Upper lobe of left lung (tissue), 6 donors: ENCODE measurements at places on chromosomes 16 and 17. TPM values are rescaled to one million over a fixed set of nuclear protein-coding genes. Genes with fewer than 3 reads are reported as not detected.

PEX12 gene
- total RNA-seq: 4.2 TPM

GRCh38 chr16:46850619-46851555 lies 19.9 kb upstream of the C16orf87 start:
- no peak for DNase-seq

GRCh38 chr17:32484041-32484461 lies 2.7 kb upstream of the CDK5R1 start:
- no peak for DNase-seq

GRCh38 chr17:57243171-57243622 lies 13.1 kb upstream of the MSI2 start:
- DNase-seq: no peak

GRCh38 chr17:77930780-77931768 lies 27.4 kb upstream of the TNRC6C start:
- no peak for DNase-seq

DNA sequence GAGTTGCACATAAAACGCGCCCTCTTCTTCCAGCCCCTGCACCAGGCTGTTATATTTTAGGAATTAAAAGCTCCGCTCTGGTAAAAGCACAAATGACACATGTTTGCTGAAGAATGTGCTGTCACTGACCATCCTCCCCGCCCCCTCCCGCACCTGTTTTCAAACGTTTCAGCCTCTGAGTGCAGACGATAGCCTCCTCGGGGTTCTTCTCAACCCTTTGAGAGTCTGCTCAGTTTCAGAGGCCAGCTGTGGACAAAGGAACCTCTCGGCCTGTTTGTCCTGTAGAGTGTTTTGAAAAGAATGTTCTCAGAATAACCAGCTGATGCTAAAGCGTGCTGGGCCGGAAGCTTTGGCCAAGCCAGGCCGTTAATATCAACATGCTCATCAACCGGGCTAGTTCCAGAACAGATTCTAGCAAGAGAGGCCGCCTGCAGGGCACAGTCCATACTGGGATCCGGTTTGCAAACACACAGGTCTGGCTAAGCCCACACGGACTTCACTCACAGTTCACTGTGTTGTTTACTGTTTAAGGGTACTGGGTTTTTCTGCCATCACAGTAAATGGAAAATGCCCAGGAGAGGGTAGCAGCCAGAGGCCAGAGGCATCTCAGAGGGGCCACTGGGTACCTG lies 6.4 kb upstream of the CACNG4 start:
- DNase-seq: no peak

- no peak for DNase-seq
These were observed 214.9 kb downstream of the CEP112 start for GRCh38 chr17:65977041-65977440.

CCDC78 gene
- total RNA-seq: 69.1 TPM

DNA sequence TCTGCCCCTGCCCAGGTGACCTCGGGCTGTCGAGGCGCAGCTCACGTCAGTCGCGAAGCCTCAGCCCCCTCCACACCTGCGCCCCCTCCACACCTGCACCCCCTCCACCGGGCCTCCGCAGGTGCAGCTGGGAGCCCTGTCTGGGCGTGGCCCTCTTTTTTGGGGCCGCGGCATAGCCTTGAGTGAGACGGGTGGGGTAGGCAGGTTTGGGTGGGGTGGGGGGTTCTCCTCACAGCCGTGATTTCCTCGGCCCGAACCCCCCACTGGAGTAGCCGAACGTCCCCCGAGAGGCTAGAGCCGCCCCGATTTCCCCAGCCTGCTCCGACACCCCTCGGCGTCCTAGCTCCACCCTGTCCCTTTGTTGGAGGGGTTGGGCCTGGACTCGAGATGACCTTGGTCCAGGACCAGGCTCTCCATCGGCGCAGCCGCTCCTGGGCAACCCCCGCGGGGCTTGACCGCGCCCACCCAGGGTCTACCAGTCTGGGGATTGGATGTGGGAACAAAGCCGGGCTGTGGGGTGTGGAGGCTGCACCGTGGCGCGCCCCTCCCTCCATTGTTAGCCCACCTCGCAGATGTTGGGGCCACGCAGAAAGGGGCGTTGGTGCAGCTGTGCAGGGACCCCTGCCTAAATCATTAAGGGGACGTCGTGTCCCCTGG lies 626 bp downstream of the TUBB3 start:
- DNase-seq: no peak

TBC1D28 gene
- not detected for total RNA-seq

- no peak for DNase-seq
These were observed 67.3 kb downstream of the MYH10 start for GRCh38 chr17:8563024-8563776.

GRCh38 chr17:30905742-30906100 lies 317 bp downstream of the TEFM start:
- no peak for DNase-seq

GRCh38 chr17:74317071-74317470 lies 9.0 kb upstream of the KIF19 start:
- no peak for DNase-seq

GRCh38 chr16:22207715-22208360 lies 1.8 kb downstream of the EEF2K start:
- DNase-seq: no peak

MT1M gene
- total RNA-seq: 42.8 TPM

PRSS33 gene
- total RNA-seq: not detected

SSTR5 gene
- total RNA-seq: not detected

- DNase-seq: no peak
These were observed 9.7 kb downstream of the GUCY2D start for GRCh38 chr17:8012045-8012580.

DNA sequence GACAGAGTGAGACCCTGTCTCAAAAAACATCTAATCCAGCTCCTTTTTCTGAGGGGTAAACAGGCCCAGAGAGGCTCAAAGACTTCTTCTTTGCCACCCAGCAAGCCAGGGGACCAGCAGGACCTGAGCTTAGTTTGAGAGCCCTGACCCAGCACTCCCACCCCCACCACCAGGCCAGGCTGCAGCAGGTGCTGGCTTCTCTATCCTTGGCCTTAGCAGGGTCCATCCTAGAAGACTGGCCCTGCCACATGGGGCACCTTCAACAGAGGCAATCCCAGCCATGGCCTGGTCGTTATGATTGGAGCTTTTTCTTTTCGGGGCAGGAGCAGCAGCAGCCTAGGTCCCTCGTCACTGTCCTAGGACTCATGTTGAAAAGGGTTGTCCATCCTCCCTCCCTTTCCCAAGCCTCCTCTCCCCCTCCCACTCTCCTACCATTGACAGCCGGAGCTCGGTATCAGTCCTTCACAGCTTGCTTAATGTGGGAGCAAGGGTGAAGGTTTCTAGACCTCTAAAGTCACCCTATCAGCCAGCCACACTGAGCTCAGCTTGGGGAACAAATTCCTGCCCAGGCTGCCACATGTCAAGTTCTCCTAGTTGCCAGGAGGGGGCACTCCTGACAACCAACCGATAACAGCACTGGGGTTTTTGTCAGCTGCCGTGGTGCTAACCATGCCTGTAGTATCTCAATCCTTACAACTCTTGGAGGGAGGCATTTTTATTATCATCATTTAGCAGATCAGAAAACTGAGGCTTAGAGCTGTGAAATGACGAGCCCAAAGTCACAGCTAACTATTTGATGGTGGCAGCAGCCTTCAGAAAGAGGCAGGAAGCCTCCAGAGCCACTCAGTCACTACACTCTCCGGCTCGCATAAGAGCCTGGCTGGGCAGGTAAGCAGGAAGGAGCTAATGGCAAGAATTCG lies 11.2 kb downstream of the MRPL27 start:
- peak; percentile 76 for DNase-seq

DNA sequence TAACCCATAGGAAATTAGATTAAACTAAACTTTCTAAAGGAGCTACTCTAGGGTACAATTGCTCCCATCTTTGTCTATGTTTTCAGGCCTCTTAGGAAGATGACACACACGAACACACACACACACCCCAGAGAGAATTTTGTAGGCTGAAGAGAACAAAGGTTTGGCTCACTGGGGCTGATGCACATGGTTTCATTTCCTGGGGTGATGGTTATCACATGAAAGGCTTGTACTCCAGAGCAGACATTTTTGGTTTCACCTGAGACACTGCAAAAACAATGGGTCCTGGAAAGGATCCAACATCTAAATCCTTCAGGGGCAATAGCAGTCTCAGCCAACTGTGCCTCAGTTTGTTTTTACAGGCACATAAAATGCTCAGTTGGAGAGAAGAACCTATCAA lies 62.8 kb downstream of the GRB7 start:
- DNase-seq: no peak

- DNase-seq: no peak
These were observed 8.3 kb upstream of the CDH5 start for GRCh38 chr16:66358231-66358630.

KRTAP4-3 gene
- not detected for total RNA-seq

CHD9 gene
- 67.9 TPM for total RNA-seq

GRCh38 chr17:34257299-34257985 lies 2.4 kb downstream of the CCL2 start:
- DNase-seq: no peak

GRCh38 chr17:33366960-33367359 lies 73.9 kb upstream of the ASIC2 start:
- no peak for DNase-seq

OTOA gene
- 0.63 TPM for total RNA-seq

CDK3 gene
- 15.7 TPM for total RNA-seq

HBQ1 gene
- total RNA-seq: not detected
